ENCODE measurements at places on chromosomes 5 and 9.
A peak's percentile ranks its signal among the peaks of the same experiment; 100 is the strongest.

- no peak for DNase-seq
Measured at GRCh38 chr5:43523662-43524072, 8.7 kb upstream of the C5orf34 start.

- no peak for DNase-seq
Measured at GRCh38 chr5:18959535-18959934, 1028.5 kb downstream of the CDH18 start.

DNA sequence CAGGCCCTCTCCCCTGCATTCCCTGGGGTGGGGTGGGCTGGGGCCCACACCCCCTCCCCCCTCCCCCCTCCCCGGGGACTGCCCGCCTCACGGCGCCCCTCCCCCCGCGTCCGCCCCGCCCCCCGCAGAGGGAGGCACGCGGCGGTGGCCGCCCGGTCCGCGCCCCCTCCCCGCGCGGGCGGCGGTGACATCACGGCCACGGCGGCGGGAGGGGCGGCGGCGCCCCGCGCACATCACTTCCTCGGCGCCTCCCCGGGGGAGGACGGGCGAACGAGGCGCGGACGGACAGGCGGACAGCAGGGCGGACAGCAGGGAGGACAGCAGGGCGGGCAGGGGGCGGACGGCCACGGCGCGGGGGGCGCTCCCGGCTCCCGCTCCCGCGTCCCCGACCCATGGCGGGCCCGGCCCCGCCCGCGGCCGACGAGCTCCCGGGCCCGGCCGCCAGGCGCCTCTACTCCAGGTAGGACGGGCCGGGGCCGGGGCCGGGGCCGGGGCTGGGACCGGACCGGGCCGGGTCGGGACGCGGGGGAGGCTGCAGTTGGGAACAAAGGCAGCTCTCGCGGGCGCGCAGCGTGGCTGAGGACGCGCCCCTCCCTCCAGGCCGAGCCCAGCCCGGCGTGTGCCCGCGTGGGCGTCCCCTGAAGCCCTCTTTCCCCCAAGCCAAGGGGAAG, at the start of gene GPSM1:
TSS of gene GPSM1 (plus strand) at position 236 of the 671 bp plus-strand sequence. CDS start at position 393, 157 bp downstream.
- no peak for DNase-seq

- no peak for DNase-seq
Measured at GRCh38 chr5:159218595-159219023, 9.3 kb upstream of the RNF145 start.

GRCh38 chr5:59231221-59231931, 648.5 kb downstream of the RAB3C start:
- DNase-seq, result no peak

- DNase-seq, result no peak
Measured at GRCh38 chr5:57871496-57871895, 388.9 kb upstream of the ACTBL2 start.

GRCh38 chr5:135482381-135482933, 30.3 kb upstream of the TIFAB start:
- no peak for DNase-seq

- DNase-seq, result no peak
Measured at GRCh38 chr5:136202469-136203205, 9.7 kb upstream of the SMIM32 start.

DNA sequence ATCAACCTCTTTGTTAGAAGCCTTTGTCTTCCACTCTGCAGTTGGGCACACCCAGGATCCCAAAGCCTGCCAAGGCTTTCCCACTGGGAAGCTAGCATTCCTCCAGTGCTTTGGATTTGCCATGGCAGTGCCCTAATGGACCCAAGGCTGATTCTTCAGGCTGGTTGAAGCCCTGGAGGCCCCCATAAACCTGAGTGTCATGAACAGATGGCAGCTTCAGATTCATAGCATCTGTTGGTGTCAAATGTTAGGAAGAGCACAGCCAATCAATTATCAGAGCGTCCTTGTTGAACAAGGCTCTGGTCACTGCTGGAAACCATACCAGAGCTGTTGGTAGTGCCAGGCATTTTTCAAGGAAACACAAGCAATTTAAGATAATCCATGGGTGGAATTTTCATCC, 241.1 kb upstream of the KLF4 start:
- no peak for DNase-seq

DNA sequence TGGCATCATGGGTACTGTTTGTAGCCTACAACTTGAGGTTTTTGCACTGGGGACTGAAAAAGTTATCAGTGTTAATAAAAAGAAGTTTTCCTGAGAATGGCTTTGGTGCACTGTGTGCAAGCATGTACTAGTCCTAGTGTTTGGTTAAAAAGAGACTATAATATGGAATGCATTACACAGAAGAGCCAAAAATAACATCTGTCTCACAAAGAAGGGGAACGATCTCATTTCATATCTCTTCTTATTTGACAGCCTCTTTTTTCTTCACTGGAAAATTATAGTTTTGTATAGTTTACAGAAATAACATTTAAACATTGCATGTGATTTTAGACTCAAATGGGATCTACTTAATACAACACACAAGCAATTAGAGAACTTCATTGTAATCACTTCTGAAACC, 127.0 kb upstream of the GDNF start:
- DNase-seq, result no peak

- DNase-seq, result no peak
Measured at GRCh38 chr9:77546376-77546950, 101.7 kb downstream of the GNA14 start.

DNA sequence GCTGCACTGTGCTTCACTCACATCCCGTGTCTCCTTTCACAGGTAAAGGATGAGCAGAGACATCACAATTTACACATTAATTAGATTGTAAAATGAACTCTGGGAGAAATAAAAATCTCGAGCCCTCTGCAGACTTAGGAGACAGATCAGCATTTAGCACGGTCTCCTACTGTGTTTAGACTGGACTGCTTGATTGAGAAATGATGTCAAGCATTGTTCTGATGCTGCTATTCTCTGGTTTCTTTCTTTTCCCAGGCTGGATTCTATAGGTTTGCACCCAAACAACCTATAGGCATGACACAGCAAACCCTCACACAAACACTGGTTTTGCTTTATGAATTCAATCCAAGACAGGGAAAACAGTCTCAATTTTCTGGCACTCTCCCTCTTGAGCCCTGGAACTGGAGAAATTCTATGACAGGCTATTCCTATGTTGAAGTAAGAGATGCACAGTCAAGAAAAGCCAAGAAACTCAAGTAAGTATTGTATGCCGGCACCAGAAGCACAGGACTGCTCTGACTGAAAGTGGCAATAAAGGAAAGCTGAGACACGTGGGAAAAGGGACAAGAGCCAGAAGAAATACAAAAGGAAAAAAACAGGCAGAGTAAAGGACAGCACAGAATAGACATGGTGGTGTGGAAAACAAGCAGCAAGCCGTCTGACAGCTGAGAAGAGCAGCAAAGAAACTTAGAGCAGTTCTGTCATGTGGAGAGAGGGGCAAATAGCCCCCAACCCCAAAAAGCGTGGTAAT, 24.8 kb upstream of the ERAP2 start:
- no peak for DNase-seq

- no peak for DNase-seq
Measured at GRCh38 chr9:130983970-130984369, 25.0 kb upstream of the LAMC3 start.

DNA sequence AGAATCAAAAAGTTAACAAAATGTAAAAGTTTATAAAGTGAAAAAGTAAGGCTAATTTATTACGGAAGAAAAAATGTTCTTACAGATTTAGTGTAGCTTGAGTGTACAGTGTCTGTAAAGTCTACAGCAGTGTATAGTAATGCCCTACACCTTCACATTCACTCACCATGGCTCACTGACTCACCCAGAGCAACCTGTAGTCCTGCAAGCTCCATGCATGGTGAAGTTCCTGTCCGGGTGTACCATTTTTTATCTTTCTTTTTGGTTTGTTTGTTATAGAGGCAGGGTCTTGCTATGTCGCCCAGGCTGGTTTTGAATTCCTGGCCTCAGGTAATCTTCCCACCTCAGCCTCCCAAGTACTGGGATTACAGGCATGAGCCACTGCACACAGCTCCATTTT, 93.6 kb downstream of the MED27 start:
- DNase-seq, result no peak

DNA sequence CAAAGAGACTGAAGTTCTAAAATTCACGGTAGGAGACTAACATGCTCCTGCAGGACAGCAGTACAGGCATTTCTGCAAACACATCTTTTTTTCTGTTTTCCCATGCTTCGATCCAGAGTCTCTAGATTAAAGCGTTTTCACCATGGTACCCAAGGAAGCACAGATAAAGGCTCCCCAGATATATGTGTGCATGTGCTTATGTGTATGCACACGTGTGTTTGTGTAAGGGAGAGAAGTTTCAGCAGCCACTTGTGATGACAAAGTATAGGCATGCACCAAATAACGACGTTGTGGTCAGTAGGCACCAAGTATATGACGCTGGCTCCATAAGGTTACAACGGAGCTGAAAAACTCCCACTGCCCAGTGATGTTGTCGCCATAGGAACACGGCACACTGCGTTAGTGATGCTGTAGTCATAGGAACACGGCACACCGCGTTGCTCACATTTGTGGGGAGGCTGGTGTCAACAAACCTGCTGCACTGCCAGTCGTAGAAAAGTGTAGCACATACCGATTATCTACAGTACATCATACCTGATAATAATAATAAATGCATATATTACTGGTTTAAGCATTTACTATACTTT, 21.7 kb downstream of the MED10 start:
- DNase-seq, result no peak

GRCh38 chr5:141734501-141735229, 52.6 kb upstream of the ARAP3 start:
- DNase-seq, result no peak

GRCh38 chr5:97089149-97089801, 53.1 kb downstream of the LIX1 start:
- DNase-seq, result no peak

GRCh38 chr9:114157516-114158176, 2.3 kb downstream of the COL27A1 start:
- no peak for DNase-seq

DNA sequence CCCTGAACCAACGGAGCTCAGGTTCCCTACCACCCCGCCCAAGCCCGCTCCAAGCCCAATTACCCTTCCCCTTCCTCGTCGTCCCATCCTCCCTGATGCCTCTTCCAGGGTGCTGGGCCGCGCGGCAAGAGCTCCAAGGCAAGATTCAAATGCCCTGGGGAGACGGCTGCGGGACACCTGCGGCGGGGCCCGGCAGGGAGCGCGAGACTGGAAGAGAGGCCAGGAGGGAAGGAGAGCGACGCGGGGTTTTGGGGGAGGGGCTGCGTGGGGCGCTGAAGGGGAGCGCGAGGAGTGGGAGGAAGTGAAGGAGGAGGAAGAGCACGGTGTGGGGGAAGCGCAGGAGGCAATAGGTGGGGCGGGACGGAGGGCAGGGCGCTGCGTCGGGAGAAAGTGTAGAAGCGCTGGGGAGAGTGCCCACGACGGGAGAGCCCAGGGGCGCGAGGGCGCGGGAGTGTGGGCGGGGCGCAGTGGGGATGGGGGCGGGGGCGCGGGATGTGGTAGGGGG, 975 bp upstream of the NXNL2 start:
- DNase-seq, result no peak

DNA sequence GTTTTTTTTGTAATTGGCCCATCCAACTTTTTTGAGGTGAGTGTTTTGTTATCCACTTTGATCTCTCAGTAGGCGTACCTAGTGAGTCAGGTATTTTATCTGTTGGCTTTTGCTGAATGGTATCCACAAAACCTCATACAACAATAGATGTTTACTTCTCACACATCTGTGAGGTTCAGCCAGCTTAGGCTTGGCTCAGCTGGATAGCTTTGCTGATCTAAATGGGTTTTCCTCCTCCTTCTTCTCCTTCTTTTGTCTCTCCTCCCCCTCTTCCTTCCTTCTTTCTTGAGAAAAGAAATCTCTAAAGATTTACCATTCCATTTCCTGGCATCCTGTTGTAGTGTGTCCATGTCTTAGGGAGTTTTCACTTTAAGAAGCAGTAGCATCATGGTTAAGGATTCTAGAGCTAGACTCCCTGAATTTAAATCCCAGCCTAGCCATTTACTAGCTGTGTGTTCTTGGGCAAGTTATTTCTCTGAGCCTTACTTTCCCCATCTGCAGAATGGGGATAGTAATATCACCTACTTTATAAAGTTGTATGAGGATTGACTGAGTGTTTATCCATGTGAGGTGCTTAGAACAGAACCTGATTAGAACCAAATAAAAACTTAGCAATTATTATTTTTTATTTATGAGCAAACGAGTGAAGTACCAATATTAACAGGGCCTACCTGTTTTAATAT, 126.3 kb downstream of the ARHGAP26 start:
- no peak for DNase-seq

DNA sequence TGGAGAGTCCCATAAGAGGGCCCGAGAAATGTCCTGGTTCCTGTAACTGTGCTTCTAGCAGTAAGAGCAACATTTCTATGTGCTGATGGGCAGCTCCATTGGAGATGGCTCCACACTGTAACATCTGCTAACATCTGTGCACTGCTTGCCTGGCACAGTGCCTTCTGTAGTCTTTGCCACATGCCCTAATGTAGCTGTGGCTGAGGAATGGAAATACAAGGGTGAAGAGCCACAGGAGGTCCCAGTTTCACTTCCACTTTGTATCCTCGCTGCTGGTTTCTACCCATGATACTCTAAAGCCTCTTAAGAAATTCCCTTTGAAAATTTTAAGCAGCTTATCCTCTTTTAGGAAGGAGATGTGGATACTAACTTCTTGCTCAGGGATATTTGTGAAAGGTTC, 97.4 kb downstream of the HOMER1 start:
- DNase-seq, result no peak

DNA sequence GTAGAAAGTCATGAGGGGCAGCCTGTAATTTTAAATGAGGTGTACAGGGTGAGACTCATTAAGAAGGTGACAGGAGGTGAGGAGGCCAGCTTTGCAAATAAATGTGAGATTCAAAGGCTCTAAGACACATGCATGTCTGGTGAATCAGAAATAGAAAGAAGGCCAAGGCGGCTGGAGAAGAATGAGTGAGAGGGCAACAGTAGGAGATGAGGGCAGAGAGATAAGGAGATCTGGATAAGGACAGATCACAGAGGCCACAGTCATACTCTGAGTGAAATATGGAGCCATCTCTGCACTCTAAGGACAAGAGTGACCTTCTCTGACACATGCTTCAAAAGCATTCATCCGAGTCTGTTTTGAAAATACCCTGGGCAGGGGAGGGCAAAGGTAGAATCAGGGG, 90.7 kb downstream of the RAD23B start:
- no peak for DNase-seq

DNA sequence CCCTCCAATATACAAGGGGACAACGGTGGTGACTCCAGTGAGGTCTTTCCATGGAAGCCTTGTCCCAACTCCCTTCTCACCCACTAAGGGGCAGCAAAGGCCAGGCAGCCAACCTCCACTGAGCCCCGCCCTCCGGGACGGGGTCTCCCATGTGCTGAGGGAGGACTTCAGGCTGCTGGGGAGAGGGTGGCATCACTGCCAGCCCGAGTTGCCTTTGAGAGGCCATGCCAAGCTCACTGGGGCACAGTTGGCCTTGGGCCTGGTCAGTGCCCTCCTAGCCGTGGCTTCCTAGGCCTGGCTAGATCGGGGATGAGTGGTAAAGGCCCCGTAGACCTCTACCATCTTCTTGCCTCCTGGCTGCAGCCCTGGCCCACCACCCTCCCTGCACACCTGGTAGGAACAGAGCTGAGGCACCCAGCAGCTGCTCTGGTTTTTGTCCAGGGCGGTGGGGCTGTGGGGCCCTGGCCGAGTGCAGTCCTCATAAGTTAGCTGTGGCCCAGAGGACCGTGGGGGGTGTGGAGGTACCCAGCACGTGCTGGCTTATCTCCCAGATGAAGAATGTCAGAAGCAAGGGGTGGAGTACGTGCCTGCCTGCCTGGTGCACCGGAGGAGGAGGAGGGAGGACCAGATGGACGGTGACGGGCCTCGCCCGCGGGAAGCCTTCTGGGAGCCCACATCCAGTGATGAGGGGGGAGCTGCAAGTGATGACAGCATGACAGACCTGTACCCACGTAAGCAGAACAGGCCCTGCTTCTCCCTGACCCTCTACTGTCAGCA, 3.2 kb downstream of the SURF2 start:
- peak; percentile 73 for DNase-seq
